ENCODE measurements at places on chromosomes 3 and 15.

- DNase-seq, result no peak
Measured at GRCh38 chr3:141998669-141999290, 122.3 kb downstream of the ATP1B3 start.

- DNase-seq, result peak; percentile 65
Measured at GRCh38 chr3:57805674-57806073, 49.6 kb downstream of the SLMAP start.

- DNase-seq, result no peak
Measured at GRCh38 chr3:36918050-36918449, 26.8 kb downstream of the TRANK1 start.

DNA sequence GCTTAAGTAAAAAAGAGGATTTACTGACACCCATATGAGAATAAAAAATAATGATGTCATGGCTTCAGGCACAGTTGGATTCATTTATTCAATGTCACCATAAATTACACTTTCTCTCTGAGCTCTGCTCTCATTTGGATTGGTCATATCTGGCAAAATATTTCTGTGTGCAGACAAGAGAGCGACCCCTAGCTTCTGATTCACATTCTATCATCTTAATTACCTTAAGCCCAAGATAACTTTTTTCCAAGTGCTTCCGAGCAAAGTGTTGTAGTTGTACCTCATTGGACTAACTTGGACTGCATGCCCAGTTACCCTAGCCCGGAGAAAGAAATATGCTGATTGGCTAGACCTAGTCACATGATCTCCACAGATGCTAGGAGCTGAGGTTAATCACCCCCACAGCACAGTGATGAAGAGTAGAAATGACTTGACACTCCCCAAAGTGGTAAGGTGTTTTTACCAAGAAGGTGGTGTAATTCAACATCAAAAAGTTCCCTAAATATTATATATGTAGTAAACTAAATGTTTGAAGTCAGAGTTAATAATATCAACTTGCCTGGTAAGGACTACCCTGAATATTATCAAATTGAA is 552.2 kb upstream of the SUCLG2 start:
- no peak for DNase-seq

- no peak for DNase-seq
Measured at GRCh38 chr15:63391669-63392360, 10.2 kb upstream of the CA12 start.

DNA sequence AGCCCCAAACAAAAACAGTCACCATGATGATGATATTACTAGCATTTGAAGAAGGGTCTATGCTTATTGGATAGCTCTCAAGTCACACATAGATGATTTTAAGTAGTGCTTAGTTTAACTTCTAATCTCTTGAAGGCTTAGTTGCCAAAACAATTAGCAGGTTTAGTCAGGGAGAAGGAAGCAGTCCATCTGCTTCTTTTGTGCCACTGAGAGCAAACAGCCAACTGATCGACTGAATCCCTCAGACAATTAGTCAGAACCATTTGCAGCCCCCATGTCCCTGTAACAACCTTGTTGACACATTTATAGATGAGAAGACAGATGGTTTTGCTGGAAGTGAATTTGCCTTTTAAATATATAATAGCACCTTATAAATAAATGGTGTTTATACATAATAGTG is 585.1 kb upstream of the SUCLG2 start:
- DNase-seq, result no peak
